Aorta (tissue), 5 donors: ENCODE measurements at places on chromosomes 2 and 18.

- DNase-seq, result no peak
These were observed 587 bp downstream of the MEIS1 start for GRCh38 chr2:66435549-66435875.

GRCh38 chr2:47833516-47833968, 50.6 kb downstream of the MSH6 start:
- no peak for DNase-seq

DNA sequence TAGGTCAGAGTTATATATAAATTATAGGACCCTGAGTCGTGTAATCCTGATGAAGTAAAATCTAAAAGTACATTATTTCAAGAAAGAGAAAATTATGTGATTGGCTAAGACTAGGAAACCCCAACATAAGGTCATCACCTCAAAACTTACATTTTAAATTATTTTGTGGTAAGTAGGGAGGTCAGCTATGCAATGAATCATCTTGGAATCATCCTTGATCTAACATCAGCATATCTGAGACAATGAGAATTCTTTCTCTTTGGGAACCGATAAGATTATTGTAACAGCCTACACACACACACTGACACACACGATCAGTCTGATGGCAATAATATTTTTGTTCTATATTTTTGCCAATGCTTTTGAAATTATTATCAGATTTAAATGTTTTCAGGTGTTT, 904.8 kb upstream of the CHAC2 start:
- DNase-seq, result no peak

- peak; percentile 85 for DNase-seq
These were observed 145.6 kb downstream of the AGAP1 start for GRCh38 chr2:235639428-235639773.

DNA sequence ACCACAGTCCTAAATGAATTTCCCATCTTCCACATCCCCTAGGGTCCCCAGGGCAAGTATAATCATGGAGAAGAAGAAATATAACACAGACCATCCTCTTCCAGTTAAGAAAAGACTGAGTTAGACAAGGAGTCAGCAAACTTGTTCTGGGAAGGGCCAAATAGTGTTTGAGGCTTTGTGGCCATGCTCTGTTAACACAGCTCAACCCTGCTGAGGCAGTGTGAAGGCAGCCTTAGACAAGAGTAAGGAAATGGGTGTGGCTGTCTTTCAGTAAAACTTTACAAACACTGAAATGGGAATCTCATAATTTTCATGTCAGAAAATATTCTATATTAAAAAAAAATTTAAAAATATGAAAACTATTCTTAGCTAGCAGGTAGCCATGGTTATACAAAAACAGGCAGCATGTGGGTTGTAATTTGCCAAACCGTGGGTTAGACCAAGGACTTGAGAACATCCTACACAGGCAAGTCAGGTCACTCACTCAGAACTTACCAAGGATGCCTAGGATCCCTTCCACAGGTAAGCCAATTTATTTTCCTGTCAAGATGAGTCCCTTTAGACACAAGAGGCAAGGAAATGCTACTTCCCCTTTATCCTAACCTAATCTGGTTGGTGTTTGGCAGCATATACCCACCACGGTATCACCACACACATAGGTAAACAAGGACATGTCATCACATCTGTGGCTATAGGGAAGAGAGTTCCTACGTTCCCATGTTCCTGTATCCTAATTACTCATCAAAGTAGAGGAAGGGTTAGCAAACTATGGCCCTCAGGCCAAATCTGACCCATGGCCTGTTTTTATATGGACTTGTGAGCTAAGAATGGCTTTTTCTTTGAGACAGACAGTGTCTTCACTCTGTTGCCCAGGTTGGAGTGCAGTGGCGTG, 31.9 kb downstream of the C2orf74 start:
- DNase-seq, result no peak

DNA sequence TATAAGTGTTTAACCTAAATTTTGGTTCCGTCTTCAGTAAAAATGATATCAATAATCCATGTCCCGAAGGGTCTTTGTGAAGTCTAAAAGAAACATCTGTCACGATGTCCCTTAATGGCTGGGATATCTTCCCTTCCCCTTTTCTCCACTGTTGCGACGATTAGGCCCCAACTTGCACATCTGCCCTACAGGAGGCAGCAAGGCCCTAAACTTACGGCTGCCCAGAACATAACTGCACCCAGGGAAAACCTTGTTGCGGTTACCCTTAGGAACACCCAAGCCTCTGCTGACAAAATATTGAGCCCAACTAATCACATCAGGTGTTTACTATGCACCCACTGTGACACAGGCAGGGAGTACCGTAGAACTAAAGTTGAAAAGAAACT, 1.3 kb upstream of the SMAD2 start:
- DNase-seq, result no peak
